ENCODE measurements at places on chromosomes 2 and 18. TPM values are rescaled to one million over a fixed set of nuclear protein-coding genes. Genes with fewer than 3 reads are reported as not detected.

IL18R1 gene
- 2.5 TPM for polyA plus RNA-seq

GRCh38 chr2:59066787-59067399 is 825.8 kb upstream of the FANCL start:
- DNase-seq, result no peak

- no peak for DNase-seq
These were observed 90.3 kb upstream of the BCL2L11 start for GRCh38 chr2:111030260-111030891.

MAPK4 gene
- 10.3 TPM for polyA plus RNA-seq

- DNase-seq, result no peak
These were observed 349.7 kb downstream of the CYRIA start for GRCh38 chr2:16315908-16316307.

DNA sequence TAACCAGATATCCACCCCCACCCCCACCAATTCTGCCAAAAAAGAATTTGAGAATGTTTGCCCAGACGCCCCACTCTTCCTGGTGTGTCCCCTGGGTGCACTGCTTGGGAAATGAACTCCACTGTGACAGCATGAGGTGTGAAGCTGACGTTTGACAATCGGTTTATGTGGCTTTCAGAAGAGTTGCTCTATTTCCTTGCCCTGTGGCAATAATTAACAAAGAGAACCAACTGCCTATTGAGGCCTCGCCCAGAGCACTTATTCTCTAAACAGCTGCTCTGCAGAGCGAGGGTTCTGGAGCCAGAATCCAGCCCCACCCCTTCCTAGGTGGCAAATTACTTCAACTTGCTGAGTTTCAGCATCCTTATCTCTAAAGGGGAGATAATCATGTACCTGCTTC is 115.8 kb upstream of the SIX3 start:
- no peak for DNase-seq

MAIP1 gene
- polyA plus RNA-seq, result 33.2 TPM

DNA sequence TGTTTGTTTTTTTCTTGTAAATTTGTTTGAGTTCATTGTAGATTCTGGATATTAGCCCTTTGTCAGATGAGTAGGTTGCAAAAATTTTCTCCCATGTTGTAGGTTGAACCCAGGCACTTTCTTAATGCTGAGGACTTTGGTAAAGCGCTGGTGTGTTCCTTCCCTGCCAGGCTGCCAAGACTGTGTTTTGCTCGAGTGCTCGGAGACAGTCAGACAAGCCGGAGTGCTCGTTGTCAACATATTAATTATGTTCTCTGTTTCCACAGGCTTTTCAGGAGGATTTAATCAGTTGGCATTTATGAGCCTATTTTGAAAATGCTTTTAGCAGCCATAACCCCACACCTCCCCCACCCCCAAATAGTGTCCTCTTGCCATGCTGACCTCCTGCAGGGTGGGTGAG is 6.4 kb downstream of the MTCL1 start:
- no peak for DNase-seq

DNA sequence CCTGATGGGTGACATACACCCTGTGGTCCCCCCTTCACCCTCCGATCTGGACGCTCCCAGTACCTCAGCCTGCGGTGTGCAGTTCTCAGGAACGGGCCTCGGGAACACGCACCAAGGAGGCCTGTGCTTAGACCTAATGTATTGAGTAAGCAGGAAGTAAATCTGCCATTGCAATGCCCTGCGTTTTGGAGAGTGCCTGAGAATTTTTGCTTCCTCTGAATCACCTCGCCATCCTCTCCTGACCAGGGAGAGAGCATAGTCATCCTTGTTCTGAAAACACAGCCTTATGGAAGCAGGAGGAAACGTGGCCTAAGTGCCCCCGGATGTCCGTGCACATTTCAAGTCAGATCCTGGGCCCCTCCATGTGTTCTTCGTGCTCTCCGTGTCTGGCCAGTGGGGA is 272.2 kb downstream of the NDUFA10 start:
- no peak for DNase-seq

TMEM17 gene
- polyA plus RNA-seq, result 6.5 TPM

GRCh38 chr2:118333664-118334063 is 245.4 kb downstream of the INSIG2 start:
- DNase-seq, result no peak

DNA sequence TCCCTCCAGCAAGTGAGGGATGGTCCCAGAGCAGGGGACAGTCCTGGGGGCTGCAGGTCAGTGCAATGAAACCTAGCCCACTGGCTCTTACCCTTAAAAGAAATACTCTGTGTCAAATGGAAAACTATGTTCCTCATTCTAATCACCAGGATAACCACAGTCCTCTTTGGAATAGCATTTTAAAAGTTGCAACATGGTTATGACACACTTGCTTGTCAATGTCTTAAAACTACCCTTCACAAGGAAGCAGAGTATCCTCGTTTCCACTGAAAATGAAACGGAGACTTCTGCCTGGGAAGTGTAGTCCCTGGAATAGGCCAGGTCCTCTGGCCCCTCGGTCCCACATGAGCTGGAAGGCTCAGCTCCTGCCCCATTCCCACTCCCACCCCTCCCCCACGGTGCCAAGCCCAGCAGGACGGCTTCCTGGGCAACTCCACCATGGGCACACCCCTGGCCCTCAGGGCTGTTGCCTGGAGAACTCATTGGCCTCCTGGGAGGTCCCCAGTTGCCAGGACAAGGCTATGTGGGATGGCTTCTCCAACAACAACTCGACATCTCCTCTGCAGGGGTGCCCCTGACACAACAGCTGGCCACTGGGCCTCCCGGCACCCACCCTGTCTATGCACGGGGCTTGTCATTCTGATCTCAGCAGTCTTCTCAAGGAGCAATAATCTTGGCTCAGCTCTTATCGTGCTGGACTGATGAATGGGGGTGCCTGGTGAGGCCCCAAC is 38.3 kb upstream of the ST3GAL5 start:
- DNase-seq, result no peak

DNA sequence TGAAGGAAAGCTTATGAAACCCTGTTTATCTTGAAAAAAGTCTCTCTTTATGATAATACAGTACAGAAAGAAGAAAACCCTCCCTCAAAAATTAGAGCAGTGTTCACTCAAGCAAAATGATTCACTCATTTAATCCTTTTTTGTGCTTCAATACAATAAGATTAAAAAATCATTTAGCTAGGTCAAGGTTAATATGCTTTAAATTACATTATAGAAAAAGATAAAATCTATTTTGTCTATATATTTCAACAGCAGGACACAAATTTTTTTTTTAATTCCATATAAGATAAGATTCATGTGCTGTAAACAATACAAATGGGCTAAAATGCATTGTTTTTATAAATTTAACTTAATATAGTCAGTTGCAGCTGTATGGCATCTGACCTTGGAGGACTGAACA is 176.9 kb downstream of the KCNE4 start:
- no peak for DNase-seq

- DNase-seq, result no peak
These were observed 372.8 kb upstream of the RND3 start for GRCh38 chr2:150860301-150860700.

CNRIP1 gene
- polyA plus RNA-seq, result 25.4 TPM

DNA sequence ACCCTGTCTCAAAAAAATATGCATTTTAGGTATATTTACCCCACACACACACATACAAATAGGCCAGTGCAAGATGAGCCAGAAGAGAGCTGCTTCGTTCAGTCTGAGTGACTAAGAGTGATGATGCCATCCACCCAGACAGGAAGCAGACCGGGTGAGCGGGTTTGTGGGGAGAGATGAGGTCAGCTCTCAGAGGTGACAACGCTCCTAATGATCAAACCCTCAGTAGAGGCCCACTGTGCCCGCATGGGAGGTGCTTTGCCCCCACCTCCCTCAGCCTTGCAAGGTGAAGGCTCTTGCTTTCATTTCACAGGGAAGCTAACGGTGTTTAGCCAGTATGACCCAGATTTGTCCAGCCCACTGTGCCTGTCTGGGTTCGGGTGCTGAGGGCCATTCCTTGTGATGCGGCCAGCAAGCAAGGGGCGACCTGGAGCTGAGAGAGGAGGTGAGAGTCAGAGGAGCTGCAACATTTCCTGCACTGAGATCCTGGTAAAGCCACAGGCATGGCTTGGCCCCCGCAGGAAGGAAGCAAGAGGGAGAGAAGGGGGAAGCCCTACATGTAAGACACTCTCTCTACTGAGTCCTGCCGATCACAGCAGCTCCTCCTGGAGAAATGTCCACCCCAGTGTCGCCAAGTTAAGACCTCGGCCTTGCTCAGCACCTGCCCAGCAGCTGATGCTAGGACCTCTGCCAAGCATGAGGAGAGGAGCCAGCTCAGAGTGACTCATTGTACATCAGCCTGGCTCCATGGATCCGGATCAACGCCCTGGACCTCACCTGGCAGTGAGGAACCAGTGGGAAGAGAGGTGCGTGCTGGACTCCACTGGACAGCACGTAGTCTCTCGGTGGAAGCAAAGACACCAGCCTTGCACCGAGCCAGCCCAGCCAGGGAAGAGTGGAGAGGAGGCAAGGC is 37.0 kb downstream of the NIFK start:
- DNase-seq, result no peak

- no peak for DNase-seq
These were observed 143.7 kb downstream of the USP34 start for GRCh38 chr2:61327173-61327572.

DNA sequence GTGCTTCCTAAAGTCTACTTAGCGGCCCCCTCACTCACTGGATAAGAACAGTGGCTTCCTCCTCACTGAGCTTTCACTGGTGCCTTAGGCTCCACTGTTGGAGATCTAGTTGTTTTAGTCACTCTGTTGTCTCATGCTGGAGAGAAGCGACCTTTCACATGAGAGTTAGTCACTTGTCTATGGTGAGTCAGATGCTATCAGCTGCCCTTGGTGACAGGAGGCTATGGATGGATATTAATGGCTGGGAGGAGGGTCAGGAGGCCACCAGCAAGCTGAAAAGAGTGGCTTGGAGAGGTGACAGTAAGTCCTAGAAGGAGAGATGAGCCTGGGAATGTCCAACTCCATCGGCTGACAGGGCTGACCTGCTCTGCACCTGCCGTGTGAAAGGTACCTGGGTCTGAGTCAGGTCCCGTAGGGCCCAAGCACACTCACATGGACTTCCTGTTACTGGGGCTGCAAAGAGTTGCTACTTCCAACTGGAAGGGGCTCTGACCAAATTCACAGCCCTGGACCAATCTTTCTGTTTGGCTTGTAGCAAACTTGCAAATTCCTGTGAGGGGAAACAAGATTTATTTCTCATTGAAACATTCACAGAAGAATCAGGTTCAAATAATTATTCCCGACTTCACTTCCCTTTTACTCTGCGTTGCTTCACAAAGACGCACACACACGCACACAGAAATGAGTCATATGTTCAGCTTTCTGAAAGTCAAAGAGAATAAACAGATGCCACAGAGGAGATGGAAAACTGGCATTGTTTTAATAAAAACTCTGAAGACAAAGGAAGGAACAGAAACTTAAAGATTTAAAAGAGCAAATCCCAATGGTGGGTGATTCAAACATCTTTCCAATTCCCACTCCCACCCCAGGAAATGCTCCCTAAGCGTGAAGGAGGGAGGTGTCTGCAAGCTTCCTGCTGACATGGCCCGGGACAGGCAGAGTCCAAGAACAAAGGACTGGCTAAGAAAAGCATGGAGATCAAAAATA is 203.5 kb upstream of the TWIST2 start:
- no peak for DNase-seq

GRCh38 chr2:56077359-56077915 is 106.4 kb upstream of the CCDC85A start:
- DNase-seq, result peak; percentile 2

C18orf63 gene
- polyA plus RNA-seq, result 0.25 TPM

POTEC gene
- not detected for polyA plus RNA-seq

GRCh38 chr2:112304298-112304941 is 29.0 kb downstream of the ZC3H6 start:
- no peak for DNase-seq

DNA sequence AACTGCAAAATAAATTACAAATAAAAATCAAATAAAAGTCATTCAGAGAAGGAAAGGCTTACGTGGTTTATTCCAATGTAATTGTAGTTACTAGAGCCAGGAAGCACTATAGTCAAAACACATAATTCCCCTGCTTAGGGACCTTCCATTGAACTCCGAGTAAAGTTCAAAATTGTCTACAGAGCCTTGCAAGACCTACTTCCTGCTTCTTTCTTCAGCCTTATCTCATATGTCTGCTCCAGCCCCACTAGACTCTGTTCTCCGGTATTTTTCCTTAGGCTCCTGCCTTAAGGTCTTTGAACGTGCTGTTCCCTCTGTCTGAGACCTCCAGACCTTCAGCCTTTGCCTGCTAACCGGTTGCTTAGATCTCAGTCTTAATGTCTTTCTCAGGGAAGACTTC is 104.3 kb downstream of the ARL6IP6 start:
- no peak for DNase-seq

DNA sequence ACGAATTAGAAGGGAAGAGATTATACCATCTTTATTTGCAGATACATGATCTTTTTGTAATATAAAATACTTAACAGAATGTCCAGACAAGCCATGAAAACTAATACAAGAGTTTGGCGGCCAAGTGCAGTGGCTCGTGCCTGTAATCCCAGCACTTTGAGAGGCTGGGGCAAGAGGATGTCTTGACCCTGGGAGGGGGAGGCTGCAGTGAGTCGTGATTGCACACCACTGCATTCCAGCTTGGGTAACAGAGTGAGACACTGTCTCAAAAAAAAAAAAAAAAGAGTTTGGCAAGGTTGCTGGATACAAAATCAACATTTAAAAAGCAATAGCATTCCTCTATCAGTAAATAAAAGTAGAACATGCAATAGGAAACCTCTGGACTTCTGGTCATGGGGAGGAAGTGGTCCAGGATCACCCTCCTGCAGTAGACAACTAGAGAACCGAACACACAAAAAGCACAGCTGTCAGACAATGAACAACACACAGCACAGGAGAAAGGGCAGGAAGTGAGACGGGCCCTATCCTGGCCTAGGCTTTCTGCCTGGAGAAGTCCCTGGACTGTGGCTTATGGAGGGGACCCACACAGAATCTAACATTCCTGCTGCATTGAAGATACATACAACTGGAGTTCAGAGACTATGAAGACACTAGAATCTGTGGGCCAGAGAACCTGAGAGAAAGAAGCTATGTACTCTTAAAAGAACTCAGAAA is 118.9 kb upstream of the ARL4C start:
- no peak for DNase-seq

DNA sequence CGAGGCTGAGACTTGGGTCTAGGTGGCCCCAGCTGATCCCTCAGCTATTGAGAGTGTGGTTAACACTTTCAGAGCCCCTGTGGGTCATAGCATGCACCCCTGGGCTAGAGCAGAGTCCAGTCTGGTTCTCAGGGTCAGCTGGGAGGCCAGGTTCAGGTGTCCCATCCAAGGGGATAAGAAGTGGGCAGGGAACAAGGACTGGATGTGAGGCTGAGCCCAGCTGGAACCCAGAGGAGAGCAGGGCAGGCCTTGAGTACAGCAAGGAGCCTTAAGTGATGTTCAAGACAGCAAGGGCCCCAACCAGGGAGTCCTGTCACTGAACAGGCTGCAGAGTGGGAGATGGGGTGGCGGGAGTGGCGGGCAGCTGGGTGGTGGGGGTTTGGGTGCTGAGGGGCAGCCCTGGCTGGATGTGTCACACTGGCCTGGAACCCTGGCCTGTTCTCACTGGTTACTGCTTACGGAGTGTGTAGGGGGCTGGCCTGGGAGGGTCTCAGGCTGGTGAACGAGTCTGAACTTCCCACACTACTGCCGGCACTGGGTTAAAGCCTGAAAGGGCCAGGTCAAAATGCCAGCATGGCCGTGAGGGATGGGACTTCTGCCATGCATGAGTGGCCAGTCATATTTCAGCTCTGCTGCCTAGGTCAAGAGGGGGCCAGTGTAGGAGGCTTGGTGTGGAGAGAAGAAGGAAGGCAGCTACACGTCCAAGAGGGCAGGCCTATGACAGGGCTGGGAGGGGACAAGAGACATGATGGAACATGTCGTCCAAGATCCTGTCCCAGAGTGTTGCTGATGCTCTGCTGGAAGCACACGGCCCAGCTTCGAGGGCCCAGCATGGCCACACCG is 13.6 kb downstream of the TMEM185B start:
- DNase-seq, result no peak

GRCh38 chr18:76368976-76369375 is 126.1 kb downstream of the ZNF516 start:
- DNase-seq, result no peak

All from right renal pelvis (tissue), 4 donors.